ENCODE measurements at places on chromosomes 12 and 14.

- DNase-seq = no peak
Measured at GRCh38 chr14:93347850-93348249, 868 bp downstream of the COX8C start.

DNA sequence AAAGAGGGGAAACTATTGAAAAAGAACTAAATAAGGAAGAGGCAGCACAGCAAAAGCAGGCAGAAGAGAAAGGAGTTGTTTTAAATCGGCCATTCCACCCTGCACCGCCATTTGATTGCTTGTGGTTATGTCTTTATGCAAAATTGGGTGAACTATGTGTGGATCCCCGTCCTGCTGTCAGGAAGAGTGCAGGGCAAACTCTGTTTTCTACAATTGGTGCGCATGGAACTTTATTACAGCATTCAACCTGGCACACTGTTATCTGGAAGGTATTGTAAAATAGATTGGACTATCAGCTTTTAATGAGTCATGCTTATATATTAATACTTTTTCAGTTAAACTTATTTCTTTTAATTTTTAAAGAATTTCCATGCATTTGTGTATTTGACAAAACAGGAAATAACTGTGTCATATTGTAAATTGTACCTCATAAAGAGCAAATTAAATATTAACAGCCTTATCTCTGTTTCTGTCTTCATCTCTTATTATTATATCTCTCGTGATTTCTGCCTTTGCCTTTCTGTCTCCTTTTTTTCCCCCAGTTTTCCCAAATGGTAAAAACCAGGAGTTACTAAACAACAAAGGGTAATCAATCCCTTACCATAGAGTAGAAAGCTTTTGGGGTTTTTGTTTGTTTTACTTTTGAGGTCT is 86.4 kb downstream of the MON2 start:
- no peak for DNase-seq

DNA sequence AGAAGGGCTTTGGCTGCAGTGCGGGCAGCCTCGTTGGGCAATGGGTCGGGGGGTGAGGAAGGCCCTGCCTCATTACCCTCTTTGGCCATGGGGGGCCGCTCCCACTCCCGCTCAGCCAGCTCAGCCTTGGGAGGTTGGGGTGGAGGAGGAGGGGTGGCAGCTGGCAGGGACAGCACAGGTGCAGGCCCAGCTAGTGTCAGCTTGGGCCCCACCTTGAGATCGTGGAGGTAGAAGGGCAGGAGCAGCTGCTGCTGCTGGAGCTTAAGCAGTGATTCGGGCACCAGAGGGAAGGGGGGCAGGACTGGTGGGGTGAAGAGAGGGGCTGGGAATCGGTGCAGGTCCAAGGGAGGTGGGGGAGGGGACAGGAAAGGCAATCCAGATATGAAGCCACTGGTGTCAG is 26.0 kb downstream of the ZFHX2 start:
- DNase-seq = no peak

- DNase-seq = no peak
Measured at GRCh38 chr12:71581206-71581605, 82.4 kb downstream of the ZFC3H1 start.

DNA sequence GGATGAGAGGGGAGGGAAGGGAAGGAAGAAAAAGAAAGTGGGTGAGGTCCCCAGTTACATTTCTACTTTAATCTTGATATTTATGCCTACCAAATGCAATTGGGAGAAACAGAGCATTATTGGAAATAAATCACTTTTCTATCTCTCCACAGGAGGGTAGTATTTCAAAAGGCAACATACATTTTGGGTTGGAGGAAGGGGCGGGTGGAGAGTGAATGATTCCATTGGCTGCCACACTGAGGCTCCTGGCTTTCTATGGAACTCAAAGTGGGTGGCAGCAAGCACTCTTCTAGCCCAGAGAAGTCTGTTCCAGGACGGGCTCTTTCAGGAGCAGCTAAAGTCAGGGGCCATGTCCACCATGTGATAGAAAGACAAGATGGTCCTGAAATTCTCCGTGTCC is 441.3 kb downstream of the DAD1 start:
- peak; percentile 15 for DNase-seq

GRCh38 chr12:56029166-56029519 is 8.3 kb downstream of the IKZF4 start:
- DNase-seq = no peak

GRCh38 chr12:68915055-68915454 is 17.9 kb downstream of the CPM start:
- DNase-seq = peak; percentile 56

GRCh38 chr14:65102441-65103149 is at the start of gene MAX:
MAX (minus strand) TSS chr14:65102517; CDS start chr14:65102339, 178 bp downstream.
- peak; percentile 99 for DNase-seq
